ENCODE measurements at places on chromosomes 2 and 18. TPM values are rescaled to one million over a fixed set of nuclear protein-coding genes. Genes with fewer than 3 reads are reported as not detected.

Gene SFT2D3
- 5.6 TPM for polyA plus RNA-seq

Gene ZCCHC2
- polyA plus RNA-seq: 7.0 TPM

Gene C1QL2
- not detected for polyA plus RNA-seq

Gene GALNT14
- 0.66 TPM for polyA plus RNA-seq

Gene ALK
- not detected for polyA plus RNA-seq

Gene ANKRD62
- polyA plus RNA-seq: not detected

Gene SNTG2
- polyA plus RNA-seq: 1.0 TPM

Gene CHPF
- 76.9 TPM for polyA plus RNA-seq

- H3K36me3 ChIP-seq: no peaks in the 10 kb centered on the region
- H3K27me3 ChIP-seq: no peaks in the 10 kb centered on the region
- no peak overlapping the region for H3K4me3 ChIP-seq
- peak overlapping the region; percentile 13 for H3K27ac ChIP-seq
- DNase-seq: no peak
- peaks cover 21% of the 10 kb centered on the region for H3K4me1 ChIP-seq
These were observed 30.6 kb upstream of the CYP1B1 start for GRCh38 chr2:38106405-38107094.

- no peaks in the 10 kb centered on the region for H3K36me3 ChIP-seq
- H3K27ac ChIP-seq: peak within 1 kb of the TSS; percentile 84
- peak within 1 kb of the TSS; percentile 65 for H3K4me3 ChIP-seq
- peak; percentile 53 for DNase-seq
- H3K4me1 ChIP-seq: peaks cover 15% of the 10 kb centered on the region
These were observed at the start of gene ANKRD53 for GRCh38 chr2:70978341-70979179. ANKRD53 (plus strand) TSS chr2:70978630; CDS start chr2:70978646, 16 bp downstream.

DNA sequence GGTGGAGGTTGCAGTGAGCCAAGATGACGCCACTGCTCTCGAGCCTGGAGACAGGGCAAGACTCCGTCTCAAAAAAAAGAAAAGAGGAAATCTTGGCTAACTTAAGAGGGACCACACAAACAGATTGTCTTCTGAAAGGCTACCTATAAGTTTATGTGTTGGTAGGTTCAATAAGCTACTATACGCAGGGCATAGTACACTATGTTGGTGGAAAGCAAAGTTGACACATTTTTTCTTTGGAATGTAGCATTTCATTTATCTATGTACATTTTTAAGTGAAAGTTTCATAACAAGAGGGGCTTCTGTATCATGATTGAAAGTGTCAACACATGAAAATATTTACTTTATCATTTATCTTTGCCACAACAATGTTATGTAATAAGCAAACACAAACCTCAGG, 752.6 kb upstream of the ACVR2A start:
- no peaks in the 10 kb centered on the region for H3K36me3 ChIP-seq
- no peak overlapping the region for H3K4me3 ChIP-seq
- DNase-seq: no peak
- no peaks in the 10 kb centered on the region for H3K27me3 ChIP-seq

GRCh38 chr2:86464652-86465051, 23.5 kb downstream of the KDM3A start:
- peaks cover 21% of the 10 kb centered on the region for H3K4me1 ChIP-seq
- no peak for DNase-seq
- no peak overlapping the region for H3K4me3 ChIP-seq
- H3K36me3 ChIP-seq: peaks cover 96% of the 10 kb centered on the region
- H3K27me3 ChIP-seq: no peaks in the 10 kb centered on the region

- no peaks in the 10 kb centered on the region for H3K36me3 ChIP-seq
- peaks cover 36% of the 10 kb centered on the region for H3K4me1 ChIP-seq
- H3K27me3 ChIP-seq: no peaks in the 10 kb centered on the region
- H3K4me3 ChIP-seq: peak overlapping the region; percentile 94
These were observed 618 bp downstream of the POLR2D start for GRCh38 chr2:127857265-127857808.

DNA sequence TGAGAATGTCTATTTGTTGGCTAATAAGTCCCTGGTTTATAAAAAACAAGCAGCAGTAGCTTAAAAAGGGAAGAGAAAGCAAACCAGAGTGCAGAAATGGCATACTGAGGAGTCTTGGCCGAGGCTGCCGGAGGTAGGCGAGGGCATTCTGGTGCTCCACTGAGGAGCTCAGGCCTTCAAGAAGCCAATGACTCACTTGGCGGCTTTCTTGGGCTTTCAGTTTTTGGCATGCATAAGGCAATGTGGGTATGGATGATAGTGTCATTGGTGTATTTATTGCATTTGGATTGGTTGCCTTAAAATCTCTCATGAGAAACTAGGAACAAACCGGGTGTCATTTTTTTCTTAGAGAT, 119.6 kb upstream of the ARL5A start:
- H3K27me3 ChIP-seq: no peaks in the 10 kb centered on the region
- H3K4me1 ChIP-seq: peaks cover 23% of the 10 kb centered on the region
- DNase-seq: no peak
- no peak overlapping the region for H3K27ac ChIP-seq
- H3K36me3 ChIP-seq: no peaks in the 10 kb centered on the region

DNA sequence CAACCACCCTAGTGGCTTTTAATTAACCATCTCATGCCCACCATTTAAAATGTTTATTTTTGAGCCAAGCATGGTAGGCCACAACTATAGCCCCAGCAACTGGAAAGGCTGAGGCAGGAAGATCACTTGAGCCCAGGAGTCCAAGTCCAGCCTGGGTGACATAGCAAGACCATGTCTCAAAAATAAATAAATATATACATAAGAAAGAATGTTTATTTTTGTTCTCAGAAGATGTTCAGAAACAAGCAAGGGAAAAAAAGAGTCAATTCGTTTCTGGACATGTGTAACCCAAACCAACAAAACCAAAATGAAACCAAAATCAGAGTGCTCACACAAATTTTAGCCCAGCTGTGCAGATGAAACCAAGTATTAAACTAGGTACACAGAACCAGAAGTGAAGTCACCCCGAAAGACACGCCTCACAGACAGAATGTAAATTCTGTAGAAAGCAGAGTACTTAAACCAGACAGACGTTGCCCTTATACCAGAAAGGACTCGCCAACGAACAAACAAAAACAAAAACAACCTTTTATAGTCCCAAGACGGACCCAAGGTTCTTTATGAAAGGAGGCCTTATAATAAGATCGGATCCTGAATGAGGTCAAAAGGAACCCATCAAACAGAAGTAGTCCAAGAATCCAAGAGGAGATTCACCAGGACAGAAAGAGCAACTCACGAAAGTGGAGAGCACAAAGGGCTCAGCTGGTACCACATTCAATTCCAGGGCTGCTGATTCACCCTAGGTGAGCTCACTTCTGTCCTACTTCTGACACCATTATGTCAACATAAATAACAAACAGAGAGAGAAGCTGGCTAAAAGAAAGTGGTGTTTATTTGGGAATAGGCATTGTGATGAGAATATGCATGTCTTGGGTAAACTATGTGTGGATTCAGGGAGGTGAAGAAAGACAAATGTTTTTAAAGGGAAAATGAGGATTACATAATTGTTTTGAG, 31.8 kb upstream of the MTCL1 start:
- no peak overlapping the region for H3K4me3 ChIP-seq
- no peaks in the 10 kb centered on the region for H3K36me3 ChIP-seq
- H3K27me3 ChIP-seq: no peaks in the 10 kb centered on the region
- H3K27ac ChIP-seq: no peak overlapping the region
- H3K4me1 ChIP-seq: no peaks in the 10 kb centered on the region
- DNase-seq: no peak

GRCh38 chr2:48464264-48464795, 65.6 kb upstream of the STON1 start:
- no peaks in the 10 kb centered on the region for H3K4me1 ChIP-seq
- H3K36me3 ChIP-seq: peaks cover 87% of the 10 kb centered on the region
- H3K27me3 ChIP-seq: no peaks in the 10 kb centered on the region
- DNase-seq: no peak

DNA sequence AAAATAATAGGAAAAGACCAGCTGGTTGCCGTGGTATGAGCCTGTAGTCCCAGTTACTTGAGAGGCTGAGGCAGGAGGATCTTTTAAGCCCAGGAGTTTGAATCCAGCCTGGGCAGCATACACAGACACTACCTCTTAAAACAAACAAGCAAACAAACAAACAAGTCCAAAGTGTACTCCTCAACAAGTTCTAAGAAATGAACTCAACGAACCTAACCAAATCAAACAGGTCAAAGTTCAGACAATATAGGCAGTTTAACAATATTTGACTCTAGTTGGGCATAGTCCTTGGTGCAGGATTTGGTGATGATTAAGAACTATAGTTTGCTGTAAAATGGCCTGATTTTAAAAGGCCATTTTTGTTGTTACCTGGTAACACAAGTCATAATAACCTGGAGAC, 41.9 kb upstream of the RHOB start:
- H3K27me3 ChIP-seq: no peaks in the 10 kb centered on the region
- no peaks in the 10 kb centered on the region for H3K4me1 ChIP-seq
- DNase-seq: no peak
- no peak overlapping the region for H3K27ac ChIP-seq
- H3K36me3 ChIP-seq: no peaks in the 10 kb centered on the region
- no peak overlapping the region for H3K4me3 ChIP-seq

DNA sequence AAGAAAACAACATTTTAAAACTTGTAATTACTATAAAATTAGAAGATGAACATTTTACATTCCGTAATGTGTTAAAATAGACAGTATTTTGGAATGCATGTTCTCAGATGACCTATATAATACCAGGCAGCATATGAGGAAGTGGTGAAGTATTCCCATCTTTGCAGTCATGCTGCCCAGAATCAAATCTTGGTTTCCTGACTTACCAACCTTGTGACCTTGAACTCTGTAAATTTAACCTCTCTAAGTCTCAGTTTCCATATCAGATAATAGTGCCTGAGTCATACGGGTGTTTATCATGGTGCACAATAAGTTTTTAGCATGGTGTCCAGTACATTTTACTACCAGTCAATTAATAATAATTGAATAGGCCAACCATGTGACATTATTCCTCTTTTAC, 7.3 kb upstream of the GALM start:
- H3K4me3 ChIP-seq: no peak overlapping the region
- no peak for DNase-seq
- H3K27me3 ChIP-seq: no peaks in the 10 kb centered on the region

GRCh38 chr2:50515638-50516037, 516.3 kb downstream of the NRXN1 start:
- no peak overlapping the region for H3K27ac ChIP-seq
- H3K4me1 ChIP-seq: no peaks in the 10 kb centered on the region
- no peaks in the 10 kb centered on the region for H3K27me3 ChIP-seq
- DNase-seq: no peak

GRCh38 chr2:7356909-7357584, 439.8 kb downstream of the RNF144A start:
- no peak for DNase-seq
- no peaks in the 10 kb centered on the region for H3K4me1 ChIP-seq
- H3K27me3 ChIP-seq: no peaks in the 10 kb centered on the region

GRCh38 chr2:144513388-144514101, 6.4 kb downstream of the ZEB2 start:
- peaks cover 68% of the 10 kb centered on the region for H3K4me1 ChIP-seq
- peaks cover 3% of the 10 kb centered on the region for H3K27me3 ChIP-seq
- peak overlapping the region; percentile 70 for H3K4me3 ChIP-seq

DNA sequence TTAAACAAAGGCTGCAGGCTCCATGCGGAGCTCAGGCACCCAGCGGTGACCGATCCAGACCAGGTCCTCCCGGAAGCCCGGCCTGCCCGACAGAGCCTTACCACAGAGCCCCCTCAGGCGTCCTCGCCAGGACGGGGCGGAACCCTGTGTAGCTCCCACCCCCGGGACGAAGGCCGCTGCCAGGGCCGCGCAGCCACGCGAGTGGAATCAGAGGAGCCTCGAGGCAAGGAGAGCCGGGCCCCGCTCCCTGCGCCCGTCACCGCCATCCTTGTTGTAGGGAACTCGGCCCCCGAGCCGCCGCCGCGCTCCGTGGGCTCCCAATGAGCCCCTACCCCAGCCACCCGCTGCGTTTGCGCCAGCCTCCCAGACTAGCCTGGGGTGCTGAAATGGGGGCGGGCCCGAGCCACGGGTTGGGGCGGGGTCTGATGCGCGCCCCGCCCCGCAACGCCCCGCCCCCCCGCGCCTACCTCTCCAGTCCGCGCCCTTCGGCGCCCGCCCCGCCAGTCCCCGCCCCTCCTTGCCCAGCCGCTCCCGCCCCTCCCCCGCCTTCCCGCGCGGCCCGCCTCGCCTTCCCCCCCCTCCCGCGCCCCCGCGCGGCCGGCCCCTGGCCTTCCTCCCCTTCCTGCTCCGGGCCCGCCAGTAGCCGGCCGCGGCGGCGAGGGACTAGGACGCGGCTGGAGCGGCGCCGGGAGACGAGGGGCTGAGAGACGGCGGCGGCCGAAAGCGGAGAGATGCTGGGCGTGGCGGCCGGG, at the start of gene LIMS1:
TSS of gene LIMS1 (plus strand) at position 639 of the 752 bp plus-strand sequence. CDS start at position 732, 93 bp downstream.
- H3K27ac ChIP-seq: peak within 1 kb of the TSS; percentile 95
- H3K4me3 ChIP-seq: peak within 1 kb of the TSS; percentile 63
- H3K36me3 ChIP-seq: no peaks in the 10 kb centered on the region
- H3K4me1 ChIP-seq: peaks cover 26% of the 10 kb centered on the region
- H3K27me3 ChIP-seq: no peaks in the 10 kb centered on the region
- DNase-seq: peak; percentile 93

- H3K27ac ChIP-seq: peak overlapping the region; percentile 96
- peak; percentile 43 for DNase-seq
- H3K4me1 ChIP-seq: peaks cover 61% of the 10 kb centered on the region
- H3K4me3 ChIP-seq: peak overlapping the region; percentile 71
- peaks cover 11% of the 10 kb centered on the region for H3K36me3 ChIP-seq
These were observed 146.8 kb downstream of the TGIF1 start for GRCh38 chr18:3596637-3597384.

DNA sequence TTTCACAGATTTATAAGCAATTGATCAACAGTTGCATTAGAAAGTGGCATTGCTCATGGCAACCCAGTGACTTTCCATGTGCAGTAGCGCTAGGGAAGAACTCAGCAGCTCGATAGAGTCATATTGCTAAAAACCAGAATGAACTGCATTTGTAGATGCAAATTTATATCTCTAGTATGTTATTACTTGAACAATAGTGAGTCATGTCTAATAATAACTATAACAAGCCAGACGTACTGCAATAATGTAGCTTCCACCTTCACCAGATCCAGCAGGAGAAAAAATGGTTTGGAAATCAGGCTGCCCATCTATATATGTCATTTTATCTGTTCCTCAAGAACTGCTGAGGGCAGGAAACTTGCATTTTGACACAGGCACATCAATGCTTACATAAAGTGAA, 66.5 kb upstream of the FIGN start:
- no peaks in the 10 kb centered on the region for H3K36me3 ChIP-seq
- H3K4me3 ChIP-seq: no peak overlapping the region
- no peak overlapping the region for H3K27ac ChIP-seq
- H3K27me3 ChIP-seq: no peaks in the 10 kb centered on the region

DNA sequence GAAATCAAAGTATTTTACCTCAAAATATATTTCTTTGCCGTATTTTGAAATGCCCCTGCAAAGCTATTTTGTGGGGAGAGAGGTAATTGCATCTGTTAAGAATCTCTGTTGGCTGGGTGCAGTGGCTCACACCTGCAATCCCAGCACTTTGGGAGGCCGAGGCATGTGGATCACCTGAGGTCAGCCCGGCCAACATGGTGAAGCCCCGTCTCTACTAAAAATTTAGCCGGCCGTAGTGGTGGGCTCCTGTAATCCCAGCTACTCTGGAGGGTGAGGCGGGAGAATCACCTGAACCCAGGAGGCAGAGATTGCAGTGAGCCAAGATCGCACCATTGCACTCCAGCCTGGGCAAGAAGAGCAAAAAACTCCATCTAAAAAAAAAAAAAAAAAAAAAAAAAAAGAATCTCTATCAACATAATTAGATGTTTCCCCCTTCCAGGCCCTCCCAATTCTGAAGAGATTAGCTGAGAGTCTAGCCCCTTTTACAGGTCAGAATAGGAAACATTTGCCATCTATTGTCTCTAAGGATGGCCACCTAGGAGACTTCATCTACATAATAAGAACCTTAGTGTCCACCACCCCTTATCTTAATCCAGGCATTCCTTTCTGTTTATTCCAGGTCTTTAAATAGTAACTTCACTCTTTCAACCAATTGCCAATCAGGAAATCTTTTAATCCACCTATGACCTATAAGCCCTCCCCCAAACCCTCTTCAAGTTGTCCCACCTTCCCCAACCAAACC, 3.5 kb upstream of the TRAPPC8 start:
- H3K27me3 ChIP-seq: no peaks in the 10 kb centered on the region
- no peaks in the 10 kb centered on the region for H3K36me3 ChIP-seq
- H3K27ac ChIP-seq: no peak overlapping the region
- H3K4me1 ChIP-seq: peaks cover 15% of the 10 kb centered on the region
